ENCODE measurements at places on chromosomes 7 and 10.

GRCh38 chr10:117134306-117135025 lies 3.6 kb downstream of the VAX1 start:
- peak; percentile 63 for DNase-seq

DNA sequence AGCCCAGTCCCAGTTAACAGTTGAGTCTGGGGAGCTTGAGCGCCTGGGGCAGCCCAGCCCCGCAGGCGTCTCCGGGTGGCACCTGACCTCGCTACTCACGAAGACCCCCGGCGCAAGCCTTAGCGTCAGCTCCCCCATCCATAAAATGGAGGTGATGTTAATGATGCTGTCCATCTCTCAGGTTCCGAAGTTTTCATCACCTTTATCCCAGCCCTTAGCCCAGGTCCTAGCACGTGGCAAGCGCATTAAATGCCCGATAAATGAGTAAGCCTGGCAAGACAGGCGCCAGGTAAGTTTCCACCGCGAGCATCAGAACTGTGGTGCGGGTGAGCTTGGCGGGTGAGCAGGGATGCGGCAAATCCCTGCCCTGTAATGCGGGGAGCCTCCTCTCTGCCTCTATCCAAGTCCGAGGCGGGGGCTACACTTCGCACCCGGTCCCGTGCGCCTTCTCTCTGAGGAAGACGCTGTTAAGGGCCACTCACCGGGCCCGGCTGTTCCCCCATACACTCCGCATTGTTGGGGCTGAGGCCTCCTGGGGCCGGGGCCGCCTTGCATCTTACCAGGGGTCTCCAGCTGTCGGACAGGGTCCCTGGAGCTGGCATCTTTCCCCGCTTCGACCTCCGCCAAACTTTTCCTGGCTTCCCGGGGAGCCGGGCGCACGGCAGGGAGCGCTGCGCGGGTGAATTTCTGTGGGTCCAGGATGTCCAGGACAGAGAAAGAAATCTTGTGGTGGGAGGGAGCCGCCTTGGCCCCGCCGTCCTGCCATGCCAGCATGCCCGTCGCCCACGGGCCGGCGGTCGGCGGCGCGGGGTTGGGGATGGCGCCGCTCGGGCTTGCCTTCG lies 444 bp downstream of the NKX1-2 start:
- DNase-seq, result peak; percentile 20

DNA sequence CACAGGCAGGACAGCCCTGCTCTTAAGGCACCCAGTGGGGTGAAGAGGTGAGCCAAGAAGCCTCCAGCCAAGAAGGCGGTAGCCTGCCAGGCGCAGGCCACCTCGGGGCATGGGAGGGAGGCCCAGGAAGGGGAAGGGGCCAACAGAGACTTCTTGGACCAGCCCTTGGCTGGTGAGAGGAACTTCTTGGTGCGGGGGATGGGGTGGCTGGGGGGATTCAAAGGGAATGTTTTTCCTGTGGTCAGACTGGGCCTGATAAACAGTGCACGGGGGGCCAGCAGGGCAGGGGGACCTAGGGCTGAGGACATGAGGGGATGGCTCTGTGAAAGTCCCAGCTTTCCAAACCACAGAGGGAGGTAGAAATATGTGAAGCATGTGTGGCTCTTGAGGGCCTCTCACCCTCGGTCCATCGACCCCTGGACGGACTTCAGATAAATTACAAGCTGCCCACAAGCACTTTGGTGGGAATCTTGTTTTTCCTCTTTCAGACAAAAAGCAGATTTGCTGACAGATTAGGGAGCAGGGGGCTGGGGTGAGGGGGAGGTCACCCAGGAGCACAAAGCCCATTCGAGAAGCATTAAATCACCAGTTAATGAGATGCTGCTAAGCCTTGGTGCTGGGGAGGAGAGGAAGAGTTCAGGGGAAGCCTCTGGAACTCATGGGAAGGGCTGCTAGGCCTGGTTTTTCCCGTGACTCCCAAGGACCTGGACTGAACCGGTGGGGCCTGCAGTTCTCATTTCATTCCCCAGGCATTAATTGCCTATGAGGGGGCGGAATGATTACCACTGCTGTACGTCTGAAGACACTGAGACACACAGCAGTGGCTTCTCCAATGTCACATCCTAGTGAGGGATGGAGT lies 11.3 kb downstream of the CRYGN start:
- peak; percentile 99 for DNase-seq

DNA sequence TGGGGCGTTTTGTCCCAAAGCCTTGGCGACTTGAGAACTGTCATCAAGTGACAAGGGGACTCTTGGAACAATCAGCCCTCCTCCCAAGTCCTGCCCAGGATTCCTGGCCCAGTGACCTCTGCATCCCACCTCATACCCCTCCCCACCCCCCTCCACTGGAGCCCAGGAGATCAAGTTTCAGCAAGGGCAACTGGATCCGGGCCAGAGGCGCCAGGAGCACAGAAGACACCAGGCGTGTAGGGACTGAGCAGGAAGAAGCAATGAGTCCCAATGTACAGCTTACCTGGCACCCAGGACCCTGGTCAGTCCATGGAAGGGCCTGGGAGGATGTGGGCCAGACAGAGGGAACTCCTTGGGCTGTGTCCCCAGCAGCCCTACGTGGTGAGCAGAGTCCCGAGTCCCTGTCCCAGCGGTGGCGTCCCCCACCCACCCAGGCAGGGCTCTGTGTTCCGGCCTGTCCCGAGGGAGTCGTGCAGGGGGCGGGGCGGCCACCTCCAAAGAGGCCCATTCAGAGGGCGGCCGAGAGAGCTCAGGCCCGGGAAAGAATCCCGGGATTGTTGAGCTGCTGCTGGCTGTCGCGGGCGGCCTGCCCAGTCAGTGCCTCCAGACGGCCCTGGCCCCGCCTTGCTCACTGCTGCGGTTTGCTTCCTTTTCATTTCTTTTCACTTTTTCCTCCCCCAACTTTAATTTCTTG lies 254.1 kb downstream of the TNS3 start:
- DNase-seq, result peak; percentile 97

DNA sequence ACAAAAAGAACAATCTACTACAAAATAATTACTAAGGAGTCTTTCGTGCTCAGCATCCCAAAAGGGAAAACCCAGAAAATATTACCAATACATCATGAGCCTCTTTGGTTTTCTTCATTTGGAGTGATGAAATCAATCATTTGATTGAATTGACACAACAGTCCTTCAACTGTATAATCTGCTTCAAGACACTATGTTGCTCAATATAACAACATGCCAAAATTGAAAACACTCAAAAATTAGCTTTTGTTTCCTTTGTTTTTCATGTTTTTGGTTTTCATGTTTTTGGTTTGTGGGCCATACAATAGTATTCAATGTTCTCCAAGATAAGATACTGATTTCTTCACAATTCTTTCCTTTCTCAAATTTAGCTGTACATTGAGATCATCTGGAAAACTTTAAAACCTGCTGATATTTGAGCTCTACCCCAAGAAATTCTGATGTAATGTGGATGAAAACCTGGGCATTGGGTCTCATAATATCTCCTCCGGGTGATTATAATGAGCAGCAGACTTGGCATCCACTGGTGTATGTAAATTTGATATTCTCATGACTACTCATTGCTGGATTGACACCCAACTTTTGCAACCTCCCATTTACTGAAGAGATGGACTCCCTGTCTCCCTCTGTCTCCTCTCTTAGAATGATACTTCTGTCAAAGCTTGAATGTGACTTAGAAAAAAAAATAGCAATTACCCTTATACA lies 4.6 kb downstream of the SOSTDC1 start:
- no peak for DNase-seq

DNA sequence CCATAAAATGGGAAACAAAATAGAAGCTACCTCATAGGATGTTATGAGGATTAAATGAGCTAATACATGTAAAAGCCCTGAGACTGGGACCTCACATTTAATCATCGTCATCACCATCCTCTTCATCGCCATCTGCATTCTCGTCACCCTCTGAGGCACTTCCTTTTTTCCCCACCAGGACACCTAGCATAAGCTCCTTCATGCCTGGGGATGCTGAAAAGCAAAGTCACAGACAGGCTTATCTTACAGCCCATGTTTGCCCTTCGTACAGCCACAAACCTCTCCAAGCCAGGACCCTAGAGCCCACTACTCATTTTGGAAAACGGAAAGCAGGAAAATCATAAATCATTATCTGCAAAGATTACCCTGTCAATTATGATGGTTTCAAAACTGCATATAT lies 249.6 kb downstream of the GPAM start:
- no peak for DNase-seq

- no peak for DNase-seq
Measured at GRCh38 chr10:1212571-1213141, 156.5 kb downstream of the WDR37 start.

DNA sequence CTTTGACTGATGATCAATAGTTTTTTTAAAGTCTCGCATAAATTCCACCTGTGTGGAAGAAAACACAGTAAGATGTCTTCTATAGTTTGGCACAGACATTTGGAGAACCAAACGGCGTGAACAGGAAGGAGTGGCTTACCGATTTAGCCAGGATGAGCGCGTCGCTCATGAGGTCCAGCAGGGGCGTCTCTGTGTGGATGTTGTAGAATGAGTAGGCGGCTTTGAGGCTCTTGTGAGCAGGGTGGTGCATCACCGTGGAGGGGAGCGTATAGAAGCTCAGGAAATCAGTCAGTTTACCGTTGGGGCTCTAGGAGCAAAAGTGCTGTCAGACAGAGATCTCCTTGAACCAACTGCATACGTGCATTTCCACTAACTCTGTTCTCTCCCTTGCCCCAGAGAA lies 15.5 kb downstream of the RPP38 start:
- no peak for DNase-seq

GRCh38 chr7:113715262-113715661 lies 203.5 kb downstream of the PPP1R3A start:
- no peak for DNase-seq

GRCh38 chr10:121276046-121276445 lies 322.2 kb downstream of the FGFR2 start:
- DNase-seq, result no peak

DNA sequence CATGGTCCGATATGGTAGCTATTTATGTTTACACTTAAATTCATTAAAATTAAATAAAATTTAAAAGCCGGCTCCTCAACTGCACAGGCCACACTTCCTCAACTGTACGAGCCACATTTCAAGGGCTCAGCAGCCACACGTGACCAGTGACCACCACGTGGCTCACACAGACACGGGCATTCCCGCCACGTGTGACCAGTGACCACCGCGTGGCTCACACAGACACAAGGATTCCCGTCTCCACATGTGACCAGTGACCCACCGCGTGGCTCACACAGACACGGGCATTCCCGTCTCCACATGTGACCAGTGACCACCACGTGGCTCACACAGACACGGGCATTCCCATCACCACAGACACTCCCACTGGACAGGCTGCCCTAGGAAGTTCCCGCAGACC lies 91.3 kb downstream of the PDGFA start:
- no peak for DNase-seq

- DNase-seq, result no peak
Measured at GRCh38 chr7:105319578-105319977, 69.1 kb downstream of the SRPK2 start.

DNA sequence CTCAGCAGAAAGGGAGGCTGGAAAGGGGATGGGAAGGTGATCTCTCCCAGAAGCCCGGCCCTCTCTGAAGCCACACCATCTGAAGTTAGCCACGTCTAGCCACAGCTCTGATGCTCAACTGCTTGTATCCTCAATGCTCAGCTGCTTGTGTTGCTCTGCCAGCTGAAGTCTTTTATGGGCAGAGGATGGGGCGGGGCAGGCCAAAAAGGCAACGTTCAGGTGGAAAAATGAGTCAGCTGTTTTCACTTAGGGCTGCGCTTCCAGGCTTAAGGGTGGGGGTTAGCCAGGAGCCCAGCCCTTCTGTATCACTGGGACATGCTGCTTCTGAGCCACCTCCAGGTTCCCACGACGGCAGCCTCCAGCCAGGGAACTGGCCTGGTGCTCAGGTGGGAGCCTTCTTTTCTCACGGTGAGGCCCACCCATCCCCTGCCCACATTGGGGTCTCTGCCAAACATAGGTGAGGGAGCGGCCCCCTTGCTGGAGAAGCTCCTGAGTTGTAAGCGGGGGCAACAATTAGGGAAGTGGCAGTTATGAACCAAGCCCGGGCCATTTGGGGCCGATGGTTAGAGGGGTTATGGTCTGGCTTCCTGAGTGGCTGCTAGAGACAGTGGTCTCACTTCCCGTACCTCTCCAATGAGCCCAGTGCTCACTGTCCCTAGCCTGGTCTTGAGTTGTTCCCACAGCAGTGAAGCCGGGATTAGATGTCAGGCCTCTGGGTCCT lies 44.9 kb upstream of the CNPY1 start:
- no peak for DNase-seq

GRCh38 chr7:53119514-53119941 lies 84.1 kb downstream of the POM121L12 start:
- peak; percentile 87 for DNase-seq

- no peak for DNase-seq
Measured at GRCh38 chr10:1560535-1561192, 176.7 kb downstream of the ADARB2 start.

DNA sequence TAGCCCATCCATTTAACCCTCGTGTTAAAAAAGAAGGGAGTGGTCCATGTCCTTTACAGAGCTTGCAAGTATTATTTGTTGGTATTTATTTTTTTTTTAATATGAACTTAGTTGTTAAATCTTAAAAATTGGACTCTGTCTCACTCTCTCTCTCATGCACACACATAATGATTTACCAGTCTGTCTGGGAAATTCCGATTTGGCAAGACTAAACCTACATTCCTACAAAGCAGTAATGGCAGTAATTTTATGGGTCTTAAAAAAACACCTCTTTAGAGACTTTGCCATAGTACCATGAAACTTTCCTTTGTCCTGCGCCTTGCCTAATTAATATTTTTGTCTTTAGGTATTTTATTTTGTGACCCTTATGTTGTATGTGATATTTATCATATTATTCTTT lies 239.5 kb upstream of the PPP1R3A start:
- DNase-seq, result no peak

- DNase-seq, result no peak
Measured at GRCh38 chr7:82413237-82413636, 30.3 kb downstream of the CACNA2D1 start.

- no peak for DNase-seq
Measured at GRCh38 chr7:69929622-69930021, 331.3 kb downstream of the AUTS2 start.

- DNase-seq, result no peak
Measured at GRCh38 chr7:151888079-151889067, 11.5 kb upstream of the PRKAG2 start.

DNA sequence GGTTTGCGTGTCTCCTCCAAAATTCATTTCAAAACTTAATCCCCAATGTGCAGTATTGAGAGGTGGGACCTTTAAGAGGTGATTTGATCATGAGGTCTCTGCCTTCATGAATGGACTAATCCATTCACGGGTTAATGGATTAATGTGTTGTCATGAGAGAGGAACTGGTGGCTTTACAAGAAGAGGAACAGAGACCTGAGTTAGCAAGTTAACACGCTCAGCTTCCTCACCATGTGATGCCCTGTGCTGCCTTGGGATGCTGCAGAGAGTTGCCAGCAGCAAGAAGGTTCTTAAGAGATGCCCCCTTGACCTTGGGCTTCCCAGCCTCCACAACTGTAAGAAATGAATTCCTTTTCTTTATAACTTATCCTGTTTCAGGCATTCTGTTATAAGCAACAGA lies 3.7 kb upstream of the TCTN3 start:
- DNase-seq, result no peak

- DNase-seq, result peak; percentile 27
Measured at GRCh38 chr7:29091715-29092114, 54.6 kb downstream of the CPVL start.

GRCh38 chr7:20440472-20441105 lies 109.9 kb downstream of the ITGB8 start:
- DNase-seq, result peak; percentile 35

Data from astrocyte of the hippocampus (primary cell).